NCI-H1694 treated with DMSO at 0.1 percent for 48 hours (cell line): ENCODE measurements at places on chromosomes 16 and 17.
A peak's percentile ranks its signal among the peaks of the same experiment; 100 is the strongest.

DNA sequence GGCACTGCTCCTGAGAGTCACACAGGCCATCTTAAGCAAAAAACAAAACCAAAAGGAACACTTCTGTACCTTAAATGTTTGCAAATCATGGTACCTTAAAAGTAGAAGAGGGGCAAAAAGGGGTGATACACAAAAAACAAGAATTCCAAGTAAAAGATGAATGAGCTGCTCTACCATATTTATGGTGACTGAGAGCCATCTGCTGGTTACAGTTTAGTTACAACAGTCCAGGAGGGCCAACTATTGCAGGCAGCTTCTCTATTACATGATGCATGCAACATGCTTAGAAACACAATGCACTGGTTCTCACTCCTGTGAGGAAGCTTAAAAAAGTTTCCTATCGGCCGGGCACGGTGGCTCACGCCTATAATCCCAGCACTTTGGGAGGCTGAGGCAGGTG is 53.5 kb downstream of the STX8 start:
- DNase-seq, result peak; percentile 48

DNA sequence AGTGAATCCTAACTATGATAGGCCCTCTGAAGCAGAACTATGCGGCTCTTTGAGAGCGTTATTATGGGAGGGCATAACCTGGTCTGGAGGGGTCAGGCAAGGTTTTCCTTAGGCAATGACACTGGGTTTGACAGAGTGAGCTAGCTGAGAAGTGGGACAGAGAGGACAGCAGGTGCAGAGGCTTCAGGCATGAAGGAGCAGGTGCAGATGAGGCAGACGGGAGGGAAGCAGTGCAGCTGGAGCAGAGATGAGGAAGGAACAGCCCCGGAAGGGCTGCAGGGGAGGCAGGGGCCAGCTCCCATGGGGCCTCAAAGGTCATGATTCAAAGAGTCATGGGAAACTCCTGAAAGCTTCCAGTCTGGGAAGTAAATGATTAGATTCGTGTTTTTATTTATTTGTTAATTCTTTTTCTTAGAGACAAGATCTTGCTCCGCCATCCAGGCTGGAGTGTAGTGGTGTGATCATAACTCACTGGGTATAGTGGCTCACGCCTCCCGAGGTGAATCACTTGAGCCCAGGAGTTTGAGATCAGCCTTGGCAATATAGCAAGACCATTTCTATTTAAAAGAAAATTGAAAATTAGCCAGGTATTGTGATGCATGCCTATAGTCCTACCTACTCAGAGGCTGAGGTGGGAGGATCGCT is 5.4 kb downstream of the MARCHF10 start:
- no peak for DNase-seq

DNA sequence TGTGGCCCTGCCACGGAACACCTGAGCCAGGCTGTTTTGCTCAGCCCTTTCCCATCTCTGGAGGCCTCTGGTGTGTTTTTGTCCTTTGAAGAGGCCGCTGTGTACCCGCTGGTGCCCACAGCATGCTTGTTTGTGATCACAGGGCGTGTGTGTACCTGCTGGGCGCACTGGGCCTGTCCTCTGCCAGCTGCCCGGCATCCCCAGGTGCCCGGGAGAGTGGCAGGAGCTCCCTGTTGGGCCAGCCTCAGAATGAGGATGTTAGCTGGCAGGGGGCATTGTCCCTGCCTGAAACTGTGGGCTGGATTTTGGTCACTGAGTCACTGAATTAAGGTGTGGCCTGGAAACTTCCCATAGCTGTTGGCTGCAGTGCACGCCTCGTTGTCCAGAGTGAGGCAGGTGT is 31.1 kb downstream of the BAIAP2 start:
- no peak for DNase-seq

DNA sequence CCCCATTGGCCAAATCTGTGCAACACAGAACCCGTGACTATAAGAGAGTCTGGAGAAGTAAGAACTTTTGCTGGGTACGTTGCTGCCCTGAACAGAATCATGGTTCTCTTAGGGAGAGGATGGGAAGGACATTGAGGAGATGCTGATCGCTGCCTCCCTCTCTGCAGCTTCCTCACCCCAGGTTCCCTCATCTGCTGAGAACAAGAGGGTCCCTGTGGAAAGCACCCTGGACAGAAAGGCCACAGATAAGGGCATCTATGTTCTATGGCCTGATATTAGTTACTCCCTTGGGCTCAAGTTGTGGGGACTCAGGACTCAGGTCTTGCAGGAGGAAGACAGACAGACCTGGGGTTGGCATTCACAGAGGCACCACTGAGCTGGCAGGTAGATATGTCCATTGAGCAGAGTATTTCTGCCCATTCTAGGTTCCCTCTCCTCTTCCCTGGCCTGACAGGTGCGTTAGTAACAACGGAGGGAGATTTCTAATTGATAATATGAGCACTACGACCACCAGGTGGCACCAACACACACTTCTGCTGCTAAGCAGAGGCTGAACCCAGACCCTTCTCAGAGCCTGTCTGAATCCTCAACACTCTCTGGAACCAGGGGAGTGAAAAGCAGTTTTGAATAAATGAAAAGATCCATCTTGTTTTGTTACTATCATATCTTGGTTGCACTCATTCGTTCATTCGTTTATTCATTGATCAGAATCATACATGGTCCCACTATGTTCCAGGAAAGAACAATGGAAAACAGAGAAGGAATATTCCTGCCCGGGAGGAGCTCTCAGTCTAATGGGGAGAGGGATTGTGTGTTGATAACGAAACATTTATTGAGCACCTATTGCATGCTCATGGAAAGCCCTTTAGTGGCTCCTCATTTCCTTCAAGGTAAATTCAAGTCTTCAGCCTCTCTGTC is 56.4 kb downstream of the SLC6A2 start:
- DNase-seq, result peak; percentile 78

- DNase-seq, result peak; percentile 94
Measured at GRCh38 chr17:80968602-80969029, 23.0 kb upstream of the CHMP6 start.

DNA sequence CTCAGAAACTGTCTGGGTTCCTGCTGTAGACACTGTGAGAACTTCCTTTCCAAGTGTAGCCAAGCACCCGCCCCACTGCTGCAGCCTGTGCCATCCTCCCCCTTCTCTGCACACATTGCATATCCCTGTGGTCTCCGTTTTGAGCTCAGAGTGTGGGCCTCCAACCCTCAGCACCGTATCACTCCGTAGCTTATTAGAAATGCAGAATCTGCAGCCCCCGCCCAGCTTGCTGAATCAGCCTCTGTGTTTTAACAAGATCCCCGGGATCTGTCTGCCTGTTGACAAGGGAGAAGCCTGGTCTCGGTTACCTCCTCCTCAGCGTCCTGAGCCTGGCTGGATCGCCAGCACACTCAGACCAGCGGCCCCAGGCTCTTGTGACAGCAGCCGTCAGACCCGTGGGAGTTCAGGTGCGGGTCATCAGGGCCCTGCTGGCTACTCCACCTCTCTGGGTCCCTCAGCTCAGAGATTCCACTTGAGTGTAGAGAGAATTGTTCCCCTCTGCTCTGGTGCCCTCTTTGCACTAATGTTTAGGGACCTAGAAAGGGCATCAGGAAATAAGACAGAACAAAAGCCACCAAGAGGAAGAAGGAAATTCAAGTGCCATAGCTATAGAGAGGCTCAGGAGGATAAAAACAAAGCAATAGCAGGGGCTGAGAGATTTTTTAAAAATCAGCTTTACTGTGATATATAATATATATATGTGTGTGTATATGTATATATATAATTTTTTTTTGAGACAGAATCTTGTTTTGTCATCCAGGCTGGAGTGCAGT is 92.3 kb downstream of the PITPNC1 start:
- DNase-seq, result no peak

DNA sequence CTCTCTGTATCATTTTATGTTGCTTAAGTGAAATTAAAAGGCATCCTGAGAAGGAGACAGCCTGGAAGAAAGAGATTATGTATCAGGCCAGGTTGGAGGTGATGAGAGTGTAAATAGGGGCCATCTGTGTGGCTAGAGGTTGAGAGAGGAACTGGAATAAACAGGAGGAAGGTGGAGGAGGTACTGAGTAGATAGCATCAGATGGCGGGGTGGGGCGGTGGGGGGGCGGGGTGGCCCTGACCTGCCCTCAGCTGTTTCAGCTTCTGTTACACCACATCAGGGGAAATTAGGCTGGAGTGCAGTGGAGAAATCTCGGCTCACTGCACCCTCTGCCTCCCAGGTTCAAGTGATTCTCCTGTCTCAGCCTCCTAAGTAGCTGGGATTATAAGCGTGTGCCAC is 6.9 kb upstream of the KCNG4 start:
- DNase-seq, result peak; percentile 58

- DNase-seq, result no peak
Measured at GRCh38 chr16:17379121-17379571, 91.6 kb downstream of the XYLT1 start.

- DNase-seq, result no peak
Measured at GRCh38 chr16:66503030-66503429, 46.9 kb downstream of the TK2 start.

GRCh38 chr17:10197721-10198508 is 491 bp downstream of the GAS7 start:
- no peak for DNase-seq

GRCh38 chr17:64426596-64426995 is 22.3 kb upstream of the MILR1 start:
- DNase-seq, result no peak

- no peak for DNase-seq
Measured at GRCh38 chr16:73735018-73735417, 561.6 kb upstream of the PSMD7 start.

DNA sequence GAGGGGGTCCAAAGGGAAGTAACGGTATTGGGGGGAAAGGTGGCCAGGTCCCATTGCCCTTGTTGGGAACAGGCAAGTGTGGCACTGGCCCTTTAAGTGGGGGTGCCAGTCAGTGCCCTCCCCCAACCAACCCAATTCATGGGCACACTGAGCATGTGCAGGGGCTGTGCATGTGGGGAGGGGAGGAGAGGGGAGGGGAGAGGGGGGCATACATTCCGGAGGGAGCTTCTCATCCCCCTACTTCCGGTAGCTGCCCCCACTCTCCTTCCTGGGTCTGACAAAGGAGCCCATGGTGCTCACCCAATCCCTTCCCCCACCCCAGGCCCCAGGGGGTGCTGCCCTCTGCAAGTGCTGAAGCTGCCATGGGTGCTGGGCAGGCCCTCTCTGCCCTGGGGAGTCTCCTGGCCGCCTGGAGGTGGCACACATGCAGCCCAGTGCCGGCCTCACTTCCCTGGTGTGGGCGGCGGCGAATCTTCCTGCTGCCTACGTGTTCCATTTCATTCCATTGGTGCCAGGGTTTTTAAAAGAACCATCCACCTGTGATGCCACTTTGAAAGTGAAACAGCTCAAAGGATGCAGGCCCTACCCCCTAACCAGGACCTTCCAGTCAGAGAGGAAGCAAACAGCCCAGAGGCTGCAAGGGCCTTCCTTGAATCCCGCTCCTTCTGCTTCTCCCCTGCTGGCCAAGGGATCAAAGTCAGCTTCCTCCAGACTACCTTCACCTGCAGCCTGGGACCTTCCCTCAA is 11.0 kb downstream of the HEXIM2 start:
- no peak for DNase-seq
